ENCODE measurements at places on chromosomes 1 and 21. TPM values are rescaled to one million over a fixed set of nuclear protein-coding genes. Genes with fewer than 3 reads are reported as not detected.

The POU3F1 gene
- polyA plus RNA-seq, result 0.03 TPM

DNA sequence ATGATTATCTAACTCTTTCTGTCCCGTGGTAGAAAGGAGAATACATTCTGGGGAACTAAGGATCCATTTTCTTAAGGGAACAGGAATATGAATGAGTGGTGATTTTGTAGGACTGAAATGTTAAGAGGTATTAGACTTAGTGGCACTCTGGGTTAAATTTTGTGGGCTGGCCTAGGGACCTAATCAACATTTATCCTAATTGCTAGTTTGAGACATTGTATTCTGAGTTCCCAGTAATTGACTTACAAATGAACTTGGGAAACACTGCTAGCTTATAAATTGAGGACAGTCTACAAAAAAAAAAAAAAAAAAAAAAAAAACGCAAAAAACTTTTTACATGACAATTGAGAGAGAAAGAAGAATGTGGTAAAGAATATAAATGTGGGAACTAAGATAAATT, 136.6 kb upstream of the ZP4 start:
- no peaks in the 10 kb centered on the region for H3K4me1 ChIP-seq
- H3K27ac ChIP-seq, result no peak overlapping the region
- no peaks in the 10 kb centered on the region for H3K36me3 ChIP-seq
- no peak overlapping the region for H3K4me3 ChIP-seq

DNA sequence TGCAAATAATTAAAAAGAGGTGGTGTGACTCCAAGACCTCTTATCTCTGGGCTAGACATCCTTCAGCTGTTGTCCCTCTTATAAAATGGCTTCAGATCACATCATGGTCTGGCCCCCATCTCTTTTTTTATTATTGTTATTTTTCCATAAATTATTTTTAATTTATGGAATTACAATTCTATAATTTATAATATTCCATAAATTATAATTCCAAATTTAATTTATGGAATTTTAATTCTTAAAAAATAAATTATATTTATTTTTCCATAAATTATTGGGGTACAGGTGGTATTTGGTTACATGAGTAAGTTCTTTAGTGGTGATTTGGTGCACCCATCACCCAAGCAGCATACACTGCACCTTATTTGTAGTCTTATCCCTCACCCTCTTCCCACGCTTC, 65.9 kb upstream of the GJA5 start:
- no peaks in the 10 kb centered on the region for H3K36me3 ChIP-seq
- no peak overlapping the region for H3K27ac ChIP-seq
- H3K4me1 ChIP-seq, result peaks cover 15% of the 10 kb centered on the region
- no peak overlapping the region for H3K4me3 ChIP-seq
- DNase-seq, result no peak
- no peaks in the 10 kb centered on the region for H3K27me3 ChIP-seq

The FBLIM1 gene
- polyA plus RNA-seq, result 27.0 TPM

DNA sequence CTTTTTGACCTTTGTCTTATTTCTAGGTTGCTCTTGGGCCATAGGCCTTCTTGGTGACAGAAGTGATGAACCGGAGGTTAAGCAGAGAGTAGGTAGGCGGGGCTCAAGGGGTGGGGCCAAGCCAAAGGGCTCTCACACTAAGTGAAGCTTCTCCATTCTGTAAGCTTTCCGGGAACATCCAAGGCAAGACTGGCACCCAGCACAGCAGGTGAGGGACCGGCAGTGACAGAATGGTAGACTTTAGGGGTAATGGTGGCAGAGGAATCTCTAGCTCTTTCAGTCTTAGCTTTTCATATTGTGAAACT, at the start of gene TNFAIP8L2:
TNFAIP8L2 (plus strand) TSS at position 135 of the 305 bp plus-strand sequence. CDS start 2,049 bp downstream, outside the sequence.
- peak within 1 kb of the TSS; percentile 13 for H3K27ac ChIP-seq
- no peaks in the 10 kb centered on the region for H3K27me3 ChIP-seq
- no peak within 1 kb of the TSS for H3K4me3 ChIP-seq
- no peaks in the 10 kb centered on the region for H3K36me3 ChIP-seq

The AMY2B gene
- polyA plus RNA-seq, result 101 TPM

GRCh38 chr1:245578308-245578707, 423.5 kb downstream of the KIF26B start:
- DNase-seq, result no peak
- H3K27ac ChIP-seq, result no peak overlapping the region
- H3K4me1 ChIP-seq, result no peaks in the 10 kb centered on the region

DNA sequence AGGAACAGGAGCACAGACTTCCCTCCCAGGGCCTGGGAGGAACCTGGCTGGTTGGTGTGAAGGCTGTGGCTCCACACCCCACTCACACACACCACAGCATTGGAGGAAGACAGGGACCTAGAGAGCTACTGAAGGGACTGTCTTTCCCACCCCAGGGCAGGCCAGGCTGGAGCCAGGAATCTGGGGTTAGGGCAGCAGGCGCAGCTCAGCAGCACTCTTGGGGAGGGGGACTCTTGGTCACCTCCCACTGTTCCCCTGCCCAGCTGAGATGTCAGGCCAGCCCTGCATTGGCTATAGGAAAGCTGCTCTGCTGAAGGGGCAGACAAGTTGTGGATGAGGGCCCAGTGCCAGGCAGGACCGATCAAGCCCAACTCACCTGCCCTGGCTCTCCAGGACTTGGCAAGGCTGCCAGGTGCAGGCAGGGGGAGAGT, 1.6 kb upstream of the PLEKHA6 start:
- H3K4me3 ChIP-seq, result no peak overlapping the region
- H3K4me1 ChIP-seq, result peaks cover 16% of the 10 kb centered on the region
- no peak for DNase-seq
- H3K27me3 ChIP-seq, result peaks cover 27% of the 10 kb centered on the region
- H3K36me3 ChIP-seq, result no peaks in the 10 kb centered on the region
- H3K27ac ChIP-seq, result no peak overlapping the region

GRCh38 chr1:68963353-68963752, 466.5 kb upstream of the DEPDC1 start:
- H3K27me3 ChIP-seq, result no peaks in the 10 kb centered on the region
- no peak overlapping the region for H3K4me3 ChIP-seq
- H3K4me1 ChIP-seq, result no peaks in the 10 kb centered on the region
- H3K27ac ChIP-seq, result no peak overlapping the region
- DNase-seq, result no peak

- no peaks in the 10 kb centered on the region for H3K27me3 ChIP-seq
- H3K36me3 ChIP-seq, result peaks cover 96% of the 10 kb centered on the region
- peak overlapping the region; percentile 39 for H3K27ac ChIP-seq
- H3K4me1 ChIP-seq, result no peaks in the 10 kb centered on the region
- no peak overlapping the region for H3K4me3 ChIP-seq
Observed at GRCh38 chr1:6638226-6638625, 13.6 kb downstream of the THAP3 start.

The MFAP2 gene
- polyA plus RNA-seq, result 4.5 TPM

The RNASEL gene
- 1.4 TPM for polyA plus RNA-seq

The OR2T11 gene
- not detected for polyA plus RNA-seq

The ATP6V1G3 gene
- not detected for polyA plus RNA-seq

The KCNJ10 gene
- not detected for polyA plus RNA-seq

GRCh38 chr1:180633057-180634056, 1.5 kb downstream of the XPR1 start:
- H3K36me3 ChIP-seq, result no peaks in the 10 kb centered on the region
- peak overlapping the region; percentile 97 for H3K27ac ChIP-seq
- no peak for DNase-seq
- H3K27me3 ChIP-seq, result no peaks in the 10 kb centered on the region

- DNase-seq, result no peak
- H3K4me3 ChIP-seq, result peak overlapping the region; percentile 1
- peaks cover 18% of the 10 kb centered on the region for H3K27me3 ChIP-seq
- peaks cover 32% of the 10 kb centered on the region for H3K4me1 ChIP-seq
- no peaks in the 10 kb centered on the region for H3K36me3 ChIP-seq
- no peak overlapping the region for H3K27ac ChIP-seq
Observed at GRCh38 chr1:155174324-155175280, 953 bp downstream of the TRIM46 start.

The CRABP2 gene
- 1.8 TPM for polyA plus RNA-seq

DNA sequence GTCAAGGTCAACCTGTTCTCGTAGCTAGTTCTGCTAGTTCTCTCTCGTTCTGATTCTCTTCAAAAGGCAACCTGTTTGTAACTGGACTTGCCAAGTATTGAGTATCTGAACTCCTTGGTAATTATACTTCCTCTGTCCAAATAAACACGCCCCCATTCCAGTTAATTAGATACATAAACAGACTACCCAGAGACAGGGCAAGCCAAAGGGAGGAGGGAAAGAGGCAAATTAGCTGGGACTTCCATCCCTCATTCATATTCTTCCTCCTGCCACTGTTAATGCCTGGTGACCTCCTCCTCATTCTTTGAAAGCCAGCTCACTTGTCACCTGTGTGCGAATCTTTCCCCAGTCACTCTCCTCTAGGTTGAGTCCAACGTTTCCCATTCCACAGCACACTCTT, 62.9 kb downstream of the LPAR3 start:
- DNase-seq, result no peak
- H3K27me3 ChIP-seq, result no peaks in the 10 kb centered on the region
- no peaks in the 10 kb centered on the region for H3K4me1 ChIP-seq
- no peaks in the 10 kb centered on the region for H3K36me3 ChIP-seq
- no peak overlapping the region for H3K27ac ChIP-seq
- H3K4me3 ChIP-seq, result no peak overlapping the region

DNA sequence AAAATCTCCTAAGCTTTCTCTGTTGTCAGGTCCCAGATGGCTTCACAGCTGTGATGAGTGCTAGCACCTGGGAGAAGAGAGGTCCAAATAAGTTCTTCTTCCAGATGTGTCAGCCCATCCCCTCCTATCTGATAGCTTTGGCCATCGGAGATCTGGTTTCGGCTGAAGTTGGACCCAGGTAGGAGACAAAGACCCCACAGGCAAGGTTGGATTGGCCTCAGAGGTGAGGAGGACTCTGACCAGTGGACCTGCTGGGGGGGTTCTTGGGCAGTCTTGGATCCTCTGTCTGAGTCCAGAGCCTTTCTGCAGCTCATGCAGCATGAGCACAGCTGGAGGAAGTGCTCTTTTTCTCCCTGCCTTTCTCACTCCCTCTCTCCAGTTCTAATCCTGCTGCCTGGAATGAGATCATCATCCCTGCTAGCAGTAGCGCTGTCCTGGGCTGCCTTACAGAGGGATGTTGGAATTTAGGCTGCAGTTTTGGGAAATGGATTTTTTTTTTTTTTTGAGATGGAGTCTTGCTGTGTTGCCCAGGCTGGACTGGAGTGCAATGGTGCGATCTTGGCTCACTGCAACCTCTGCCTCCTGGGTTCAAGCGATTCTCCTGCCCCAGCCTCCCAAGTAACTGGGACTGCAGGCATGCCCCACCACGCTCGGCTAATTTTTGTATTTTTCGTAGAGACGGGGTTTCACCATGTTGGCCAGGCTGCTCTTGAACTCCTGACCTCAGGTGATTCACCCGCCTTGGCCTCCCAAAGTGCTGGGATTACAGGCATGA, 7.1 kb downstream of the RNPEP start:
- no peaks in the 10 kb centered on the region for H3K36me3 ChIP-seq
- H3K4me1 ChIP-seq, result no peaks in the 10 kb centered on the region
- DNase-seq, result no peak
- H3K27me3 ChIP-seq, result no peaks in the 10 kb centered on the region

- no peak overlapping the region for H3K27ac ChIP-seq
- no peak overlapping the region for H3K4me3 ChIP-seq
- no peaks in the 10 kb centered on the region for H3K36me3 ChIP-seq
- H3K4me1 ChIP-seq, result peaks cover 16% of the 10 kb centered on the region
Observed at GRCh38 chr1:24364975-24365678, 46.0 kb downstream of the GRHL3 start.

GRCh38 chr1:104856091-104856490, 1106.4 kb downstream of the AMY1C start:
- H3K4me3 ChIP-seq, result no peak overlapping the region

GRCh38 chr1:227941509-227942020, 6.2 kb downstream of the WNT9A start:
- H3K4me3 ChIP-seq, result peak overlapping the region; percentile 47
- H3K4me1 ChIP-seq, result peaks cover 48% of the 10 kb centered on the region
- no peak overlapping the region for H3K27ac ChIP-seq

DNA sequence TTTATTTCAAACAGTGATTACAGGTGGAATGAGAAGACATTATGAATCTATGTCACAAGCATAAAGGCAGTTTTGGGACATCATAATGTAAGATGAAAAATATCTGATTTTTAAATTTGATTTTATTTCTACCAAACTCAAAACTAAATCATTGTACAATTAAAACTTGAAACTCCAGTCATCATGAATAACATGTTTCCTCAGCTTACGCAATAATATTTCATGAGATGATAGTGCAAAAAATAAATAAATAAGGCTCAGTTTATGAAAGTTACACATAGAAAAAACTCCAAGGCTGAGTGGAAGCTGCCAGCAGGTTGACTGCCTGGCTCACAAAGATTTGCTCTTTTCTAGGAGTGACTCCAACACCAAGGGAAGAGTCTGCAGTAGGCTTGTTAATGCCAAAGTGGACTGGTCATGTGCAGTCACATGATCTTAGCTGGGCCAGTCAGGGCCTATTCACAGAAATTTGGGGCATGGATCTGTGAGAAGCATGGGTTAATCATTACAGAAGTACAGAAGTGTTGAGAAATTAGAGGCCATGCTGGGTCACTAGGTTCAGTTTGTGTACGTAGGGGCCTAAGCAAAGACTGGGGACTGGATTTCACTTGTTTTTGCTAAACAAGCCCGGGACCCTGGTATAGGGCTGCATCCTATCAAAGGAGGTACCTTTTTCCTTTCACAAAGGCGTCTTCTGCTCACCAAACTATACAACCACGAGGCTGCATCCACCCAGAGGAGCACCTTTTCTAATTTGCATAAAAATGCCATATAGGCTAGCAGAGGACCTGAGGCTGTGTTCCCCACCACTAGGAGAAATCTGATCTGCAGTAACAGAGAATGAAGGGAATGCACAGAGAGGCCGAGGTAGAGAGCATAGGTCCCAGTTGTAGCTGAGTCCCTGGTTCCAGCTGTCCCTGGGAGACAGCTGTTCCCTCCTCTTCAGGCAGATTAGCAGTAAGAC, 4.9 kb upstream of the ABCA4 start:
- no peak for DNase-seq
- H3K4me3 ChIP-seq, result no peak overlapping the region
- no peaks in the 10 kb centered on the region for H3K4me1 ChIP-seq

Measured in heart right ventricle (tissue), 16 donors.